ENCODE measurements at places on chromosomes 12 and 14.

DNA sequence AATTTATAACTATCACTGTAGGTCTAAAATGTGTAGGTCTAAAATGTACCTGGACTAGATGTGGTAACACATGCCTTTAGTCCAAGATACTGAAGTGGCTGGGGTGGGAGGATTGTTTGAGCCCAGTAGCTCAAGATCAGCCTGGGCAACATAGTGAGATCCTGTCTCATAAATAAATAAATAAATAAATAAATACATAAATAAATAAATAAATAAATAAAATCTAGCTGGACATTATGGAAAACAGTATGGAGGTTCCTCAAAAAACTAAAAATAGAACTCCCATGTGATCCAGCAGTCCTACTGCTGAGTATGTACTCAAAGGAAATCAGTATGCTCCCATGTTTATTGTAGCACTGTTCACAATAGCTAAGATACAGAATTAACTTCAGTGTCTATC is 24.0 kb downstream of the PDE3A start:
- DNase-seq = no peak

DNA sequence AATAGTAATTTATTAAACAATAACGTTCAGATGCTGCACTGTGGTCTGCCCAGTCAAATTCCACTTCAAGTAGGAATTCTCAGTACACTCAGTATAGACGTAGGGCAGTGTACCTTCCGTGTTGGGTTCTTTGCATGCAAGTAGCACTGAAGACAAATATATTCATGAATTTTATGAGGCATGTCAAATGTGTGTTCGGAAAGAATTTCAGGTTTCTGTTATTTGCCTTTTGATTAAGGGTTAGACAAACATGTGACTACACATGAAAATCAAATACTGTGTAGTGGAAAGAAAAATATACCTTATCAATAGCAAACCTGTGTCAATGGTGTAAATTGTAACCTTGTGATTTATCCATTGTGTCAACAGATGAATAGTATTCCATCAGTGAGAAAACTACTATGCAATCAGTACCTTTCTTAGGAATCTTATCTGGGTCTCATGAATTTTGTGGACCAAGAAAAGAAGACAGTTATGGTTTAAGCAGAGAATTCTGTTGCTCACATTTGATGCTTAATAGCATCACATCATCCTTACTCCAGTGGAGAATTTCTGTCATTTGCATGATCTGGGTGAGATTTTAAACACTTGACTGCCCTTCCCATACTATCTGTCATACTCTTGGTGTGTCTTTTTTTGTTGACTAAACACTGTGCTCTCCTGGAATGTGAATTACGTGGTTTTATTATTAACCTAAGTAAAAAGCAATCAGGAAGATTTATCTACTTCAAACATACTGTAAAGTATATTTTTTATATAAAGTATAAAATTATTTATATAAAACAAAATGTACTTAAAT is 13.3 kb downstream of the TMEM260 start:
- no peak for DNase-seq

GRCh38 chr12:1576410-1577241 is 17.8 kb downstream of the FBXL14 start:
- DNase-seq = no peak

DNA sequence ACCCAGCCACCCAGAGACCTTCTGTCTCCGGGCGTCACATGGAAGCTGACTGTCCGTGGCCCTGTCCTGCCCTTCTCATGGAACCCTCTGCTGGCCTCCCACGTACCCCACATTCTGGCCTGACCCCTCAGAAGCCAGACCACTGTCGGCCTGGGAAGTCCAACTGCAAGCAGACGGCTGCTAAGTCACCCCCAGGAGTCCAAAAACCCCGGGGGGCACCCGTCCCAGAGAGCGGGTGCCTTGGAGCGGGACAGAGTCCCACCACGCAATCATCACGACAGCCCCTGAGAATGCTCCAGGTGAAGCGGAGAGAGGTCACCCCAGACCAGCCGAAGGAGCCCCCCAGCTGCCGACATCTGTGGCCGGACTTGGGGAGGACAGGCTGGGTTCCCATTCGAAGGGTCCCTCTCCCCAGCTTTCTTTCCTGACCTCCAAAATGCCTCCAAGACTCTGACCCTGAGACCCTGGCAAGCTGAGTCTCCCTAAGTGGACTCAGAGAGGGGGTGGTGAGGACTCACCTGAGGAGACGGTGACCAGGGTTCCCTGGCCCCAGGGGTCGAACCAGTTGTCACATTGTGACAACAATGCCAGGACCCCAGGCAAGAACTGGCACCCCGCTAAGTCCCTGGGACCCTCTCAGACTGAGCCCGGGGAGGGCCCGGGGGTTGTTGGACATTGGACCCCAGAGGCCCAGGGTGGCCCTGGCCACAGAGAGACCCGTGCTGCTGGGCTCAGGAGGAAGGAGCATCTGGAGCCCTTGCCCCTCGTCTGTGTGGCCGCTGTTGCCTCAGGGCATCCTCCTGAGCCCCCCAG is 337.1 kb downstream of the TMEM121 start:
- DNase-seq = peak; percentile 4

DNA sequence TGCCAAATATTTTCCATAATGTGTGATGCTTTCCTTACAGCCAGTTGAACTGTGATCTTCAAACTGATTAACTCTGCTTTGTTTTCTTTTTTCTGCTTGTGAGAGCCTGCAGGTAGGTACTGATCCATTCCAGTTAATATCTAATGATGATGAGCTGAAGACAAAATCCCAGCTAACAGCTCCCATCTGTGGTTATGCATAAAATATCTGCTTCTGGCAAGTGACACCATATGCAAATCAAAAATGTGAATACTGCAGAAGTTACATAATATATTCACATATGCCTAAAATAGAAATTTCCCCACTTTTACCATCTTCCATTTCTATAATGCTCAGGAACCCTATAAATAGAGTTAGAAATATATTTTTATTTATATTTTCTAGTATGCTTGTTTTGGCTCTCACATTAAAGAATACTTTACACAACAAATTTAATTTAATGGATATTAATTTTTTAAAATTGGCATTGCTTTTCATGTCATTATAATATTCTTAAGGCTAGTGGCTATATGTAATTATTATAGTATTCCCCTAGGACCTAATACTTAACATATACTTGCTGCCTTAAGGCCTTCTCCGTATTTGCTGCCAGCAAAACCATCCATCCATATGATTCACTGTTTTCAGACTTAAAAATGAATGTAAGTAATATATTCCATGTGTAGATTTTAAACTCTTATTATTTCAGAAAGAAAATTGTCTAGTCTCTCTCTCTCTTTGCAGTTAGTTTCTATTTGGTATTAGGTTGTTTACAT is 83.8 kb downstream of the CCER1 start:
- no peak for DNase-seq

- peak; percentile 46 for DNase-seq
Observed at GRCh38 chr12:122403115-122403770, 19.2 kb downstream of the CLIP1 start.

DNA sequence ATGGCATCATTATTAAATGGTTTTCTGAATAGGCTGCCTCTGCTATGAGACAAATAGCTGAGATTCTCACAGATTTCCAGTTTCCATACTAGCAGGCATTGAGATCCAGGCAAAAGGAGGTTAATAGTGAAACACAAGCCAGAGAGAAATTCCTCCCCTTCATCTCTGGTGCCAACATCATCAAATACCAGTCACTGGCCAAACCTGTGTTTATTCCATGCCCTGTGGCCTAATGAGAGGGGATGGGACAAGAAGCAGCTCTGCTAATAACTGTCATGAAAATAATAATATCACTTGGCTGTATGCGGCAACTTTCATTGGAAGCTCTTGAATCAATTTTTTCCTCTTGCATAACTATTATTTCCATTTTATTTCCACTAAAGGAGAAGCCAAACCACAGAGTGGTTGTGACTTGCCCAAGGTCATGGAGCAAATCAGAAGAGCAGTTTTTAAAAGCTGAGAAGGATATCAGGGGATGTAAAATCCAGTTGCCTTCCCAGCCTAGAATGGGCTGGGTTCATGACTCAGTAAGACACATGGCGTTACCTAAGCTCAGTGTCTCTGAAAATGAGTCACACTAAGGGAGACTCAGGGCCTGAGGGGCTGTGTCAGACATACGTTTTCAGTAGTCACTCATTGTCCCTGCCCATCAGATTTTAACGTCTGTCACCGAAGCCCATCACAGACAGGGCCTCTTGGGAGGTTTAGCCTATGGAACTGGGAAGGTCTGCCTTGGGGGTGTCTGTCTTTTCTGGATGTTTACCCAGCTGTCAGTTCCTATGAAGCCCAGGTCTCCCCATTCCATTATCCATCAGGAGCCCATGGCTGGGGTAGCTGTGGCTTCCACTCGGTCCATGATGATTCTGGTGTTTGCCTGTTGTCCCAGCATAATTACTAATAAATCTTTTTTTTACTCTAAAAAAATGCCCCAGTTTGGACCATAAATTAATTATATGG is 208.8 kb upstream of the EEA1 start:
- DNase-seq = peak; percentile 31

GRCh38 chr14:75831455-75831854 is 150.3 kb downstream of the TGFB3 start:
- DNase-seq = no peak

GRCh38 chr12:89939522-89940215 is 231.0 kb upstream of the ATP2B1 start:
- no peak for DNase-seq

GRCh38 chr12:128170181-128170580 is 96.8 kb upstream of the TMEM132C start:
- no peak for DNase-seq

GRCh38 chr12:57637364-57637763 is 4.4 kb upstream of the B4GALNT1 start:
- DNase-seq = no peak

DNA sequence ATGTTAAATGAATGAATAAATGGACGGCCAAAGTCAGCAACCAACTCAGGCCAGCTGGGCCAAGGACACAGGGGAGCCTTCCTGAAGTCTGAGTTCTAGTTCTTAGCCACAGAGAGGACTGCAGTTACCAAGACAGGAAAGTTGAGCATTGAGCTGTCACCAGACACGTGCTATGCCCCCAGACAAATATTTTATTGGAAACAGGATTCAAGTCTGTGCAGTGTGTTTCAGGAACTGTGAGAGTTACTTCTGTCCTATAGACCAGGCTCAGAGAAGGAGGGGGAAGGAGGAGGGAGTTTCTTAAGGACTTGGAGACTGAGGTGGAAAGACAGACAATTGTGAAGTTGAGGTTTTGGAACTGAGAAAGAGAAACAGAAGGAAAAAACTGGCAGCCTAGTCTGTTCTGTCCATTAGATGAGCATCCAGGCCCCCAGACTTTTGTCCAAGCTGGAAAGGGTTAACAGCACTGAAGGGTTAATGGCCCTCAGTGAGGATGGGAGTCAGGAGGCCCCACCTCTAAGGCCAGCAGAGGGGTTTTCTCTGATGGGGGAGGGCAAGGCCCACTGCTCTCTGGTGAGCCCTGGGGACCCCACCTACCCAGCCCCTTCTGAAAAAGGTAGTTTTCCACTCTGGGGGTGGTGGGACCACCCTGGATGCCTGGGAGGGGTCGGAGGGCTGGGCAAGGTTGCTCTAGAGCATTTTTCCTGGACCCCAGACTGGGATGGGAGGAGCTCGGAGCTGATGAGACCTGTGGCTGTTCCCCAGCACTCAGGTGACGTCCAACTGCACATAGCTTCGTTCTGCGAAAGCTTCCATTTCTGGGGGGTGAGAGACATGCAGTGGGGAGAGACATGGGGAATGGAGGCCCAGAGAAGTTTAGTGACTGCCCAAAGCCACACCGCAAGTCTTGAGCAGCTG is 6.9 kb upstream of the CMKLR1 start:
- no peak for DNase-seq

DNA sequence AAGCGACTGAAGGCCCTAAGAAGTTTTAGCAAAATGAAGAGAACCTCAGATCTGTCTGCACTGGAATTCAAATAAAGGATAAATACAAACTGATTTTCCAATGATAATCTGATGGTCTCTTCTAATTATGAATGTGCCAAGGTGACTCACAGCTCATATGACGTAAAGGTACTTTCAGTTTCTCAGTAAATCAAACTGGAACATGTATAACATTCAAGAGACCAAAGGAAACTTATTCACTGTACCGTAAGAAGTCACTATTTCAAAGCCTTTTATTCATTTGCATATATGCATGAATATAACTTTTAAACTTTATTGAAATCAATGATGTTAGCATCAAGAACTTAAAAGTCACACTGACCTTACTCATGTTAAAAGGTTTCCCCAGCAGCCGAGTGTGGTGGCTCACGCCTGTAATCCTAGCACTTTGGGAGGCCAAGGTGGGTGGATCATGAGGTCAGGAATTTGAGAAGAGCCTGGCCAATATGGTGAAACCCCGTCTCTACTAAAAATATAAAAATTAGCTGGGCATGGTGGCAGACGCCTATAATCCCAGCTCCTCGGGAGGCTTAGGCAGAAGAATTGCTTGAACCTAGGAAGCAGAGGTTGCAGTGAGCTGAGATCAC is 52.2 kb downstream of the ATXN2 start:
- peak; percentile 23 for DNase-seq

DNA sequence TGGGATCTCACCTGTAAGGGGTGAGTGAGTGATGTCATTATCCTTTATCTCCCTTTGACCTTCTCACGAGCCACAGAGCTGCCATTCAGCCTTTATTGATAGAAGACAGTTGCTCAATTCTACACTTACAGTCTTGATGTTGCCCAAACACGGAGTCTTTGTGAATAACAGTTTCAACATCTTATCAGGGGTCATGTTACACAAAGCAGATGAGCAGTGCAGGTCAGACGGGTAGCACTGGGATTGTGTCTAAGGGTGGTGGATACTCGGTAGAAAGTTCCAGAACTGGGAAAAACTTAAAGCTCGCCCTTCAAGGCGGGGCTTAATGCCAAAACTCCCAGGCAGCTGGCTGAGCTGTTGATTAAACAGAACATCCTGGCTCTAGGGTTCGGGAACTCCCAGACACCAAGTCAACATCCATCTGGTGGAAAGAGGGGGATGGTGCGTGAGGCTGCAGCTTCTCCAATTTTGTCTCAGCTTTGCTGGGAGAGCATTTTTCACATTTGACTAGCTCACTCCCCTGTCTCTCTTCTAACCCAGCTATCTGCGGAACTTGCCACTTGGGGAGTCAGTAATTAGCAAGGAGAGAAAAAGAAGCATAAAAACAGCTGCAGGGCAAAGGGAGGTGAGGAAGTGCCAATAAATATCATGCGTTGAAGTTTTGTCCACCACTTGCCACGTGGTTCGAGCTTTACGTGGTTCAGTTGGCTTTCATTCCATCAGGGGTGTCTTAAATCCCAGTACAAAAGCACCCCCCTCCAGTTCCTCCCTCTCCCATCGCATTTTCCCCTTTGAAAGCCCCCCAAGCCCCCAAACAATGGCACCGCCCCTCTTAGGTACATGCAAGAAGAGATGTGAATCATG is 31.0 kb downstream of the FOXN4 start:
- no peak for DNase-seq

All from GM13977 (cell line).